ENCODE measurements at places on chromosomes 7 and 10.

DNA sequence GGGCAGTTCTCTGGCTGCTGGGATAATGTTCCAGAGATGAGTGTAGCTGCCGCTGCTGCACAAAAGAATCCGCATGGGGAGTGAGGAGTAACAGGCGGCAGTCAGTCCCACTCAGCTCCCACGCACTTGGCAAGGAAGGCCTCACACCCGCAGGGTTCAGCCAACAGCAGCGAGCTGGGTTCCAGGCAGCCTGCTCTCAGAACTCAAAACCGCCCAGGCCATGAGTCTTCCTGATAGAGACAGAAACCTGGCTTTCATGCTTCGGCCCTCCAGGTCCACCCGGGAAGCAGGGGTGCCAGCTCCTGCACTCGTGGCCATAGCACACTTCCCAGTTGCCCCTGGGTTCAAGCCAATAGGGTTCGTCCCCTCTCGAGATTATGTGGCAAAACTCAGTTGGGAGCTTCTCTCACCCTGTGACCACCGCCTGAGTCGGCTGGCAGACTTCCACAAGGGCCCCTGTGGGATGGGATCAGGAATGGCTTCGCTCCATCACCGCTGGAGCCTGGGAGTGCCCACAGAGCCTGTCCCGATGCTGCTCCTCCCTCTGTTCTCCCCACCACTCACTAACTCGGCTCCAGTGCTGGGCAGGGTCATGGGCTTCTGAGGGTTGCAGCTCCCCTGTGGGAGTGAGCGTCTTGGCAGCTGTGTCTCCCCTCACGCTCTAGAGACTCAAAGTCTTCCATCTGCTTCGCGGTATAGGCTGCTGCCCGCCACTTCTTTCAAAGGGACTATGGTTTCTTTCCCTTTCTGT, 20.6 kb downstream of the CLRN3 start:
- no peak for DNase-seq

DNA sequence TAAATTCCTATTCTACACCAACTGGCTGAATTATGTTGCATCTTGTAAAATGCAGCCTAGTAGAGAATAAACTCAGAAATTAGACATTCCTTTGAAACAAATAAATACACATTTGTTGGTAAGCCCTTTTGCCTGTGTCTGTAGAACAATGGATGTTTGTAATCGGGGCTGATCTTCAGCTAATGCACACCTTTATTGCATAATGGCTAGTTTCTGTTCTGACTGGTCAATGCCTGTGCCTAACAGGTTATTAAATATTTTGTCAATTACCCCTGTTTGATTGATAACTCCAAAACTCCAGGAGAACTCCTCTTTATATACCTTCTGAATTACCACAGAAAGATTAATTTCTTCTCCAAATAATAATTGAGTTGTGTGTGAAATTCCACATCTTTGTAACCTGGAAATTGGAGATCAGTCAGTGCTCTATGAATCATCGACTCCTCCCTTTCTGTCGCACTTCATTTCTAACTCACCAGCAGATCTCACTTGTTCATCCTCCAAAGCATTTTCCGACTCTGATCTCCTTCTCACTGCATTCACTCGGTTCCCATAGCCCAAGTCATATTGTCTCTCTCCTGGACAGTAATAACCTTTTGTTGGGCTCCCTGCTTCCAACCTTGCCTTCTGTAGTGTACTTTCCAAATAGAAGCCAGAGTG, 196.0 kb upstream of the FZD1 start:
- DNase-seq = no peak

- no peak for DNase-seq
These were observed 12.7 kb downstream of the LDB3 start for GRCh38 chr10:86681047-86681446.

DNA sequence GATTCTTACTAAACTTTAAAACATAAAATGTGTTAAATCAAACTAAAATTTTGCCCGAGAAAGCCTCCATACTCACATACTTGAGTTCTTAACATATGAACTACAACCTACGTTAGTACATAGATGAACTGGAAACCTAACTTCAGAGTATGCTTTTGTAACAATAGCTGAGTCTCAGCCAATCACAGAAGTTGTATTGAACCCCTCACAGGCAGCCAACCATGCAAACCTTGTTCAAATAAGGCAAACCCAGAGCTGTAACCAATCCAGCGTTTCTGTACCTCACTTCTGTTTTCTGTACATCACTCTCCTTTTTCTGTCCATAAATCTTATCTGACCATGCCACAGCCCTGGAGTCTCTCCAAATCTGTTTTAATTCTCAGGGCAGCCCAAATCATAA, 157.3 kb upstream of the COL1A2 start:
- DNase-seq = no peak

DNA sequence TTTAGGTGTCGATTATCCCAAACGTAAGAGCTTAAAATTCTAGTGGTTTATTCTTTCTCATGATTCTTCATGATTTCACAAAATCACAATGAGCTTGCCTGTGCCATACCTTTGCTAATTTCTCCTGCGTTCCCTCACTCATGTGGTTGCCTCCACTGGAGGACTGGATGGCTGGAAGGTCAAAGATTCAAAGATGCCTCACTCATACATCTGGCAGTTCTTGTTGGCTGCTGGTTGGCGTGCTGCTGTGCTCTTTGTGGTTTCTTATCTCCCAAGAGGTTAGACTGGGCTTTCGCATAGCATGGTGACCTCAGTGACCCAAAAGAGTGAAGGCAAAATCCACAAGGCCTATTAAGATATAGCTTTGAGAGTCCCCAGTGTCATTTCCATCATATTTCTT, 877.6 kb upstream of the AUTS2 start:
- DNase-seq = no peak

- no peak for DNase-seq
These were observed 53.5 kb downstream of the RAMP3 start for GRCh38 chr7:45211066-45211465.

DNA sequence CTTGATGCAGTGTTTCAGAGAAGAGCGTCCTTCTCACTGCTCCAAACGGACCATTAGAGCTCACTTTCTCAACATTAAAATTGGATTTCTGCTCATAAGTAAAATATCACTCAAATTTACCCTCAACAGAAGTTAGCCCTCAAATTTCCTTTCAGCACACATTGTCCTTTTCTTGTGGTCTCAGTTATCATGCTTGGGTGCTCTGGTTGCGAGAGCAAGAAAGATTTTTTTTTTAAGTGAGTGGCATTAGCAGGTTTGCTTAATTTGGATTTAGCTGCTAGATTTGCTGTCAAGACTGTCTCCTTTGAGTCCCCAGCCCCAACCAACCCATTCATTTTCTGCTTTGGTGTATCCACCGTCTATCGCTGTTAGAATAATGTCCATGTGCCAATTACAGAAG, 2.6 kb upstream of the CH25H start:
- no peak for DNase-seq

- no peak for DNase-seq
These were observed 453.1 kb upstream of the MKI67 start for GRCh38 chr10:128579280-128579865.

- DNase-seq = no peak
These were observed 13.7 kb downstream of the BPGM start for GRCh38 chr7:134660242-134660785.

DNA sequence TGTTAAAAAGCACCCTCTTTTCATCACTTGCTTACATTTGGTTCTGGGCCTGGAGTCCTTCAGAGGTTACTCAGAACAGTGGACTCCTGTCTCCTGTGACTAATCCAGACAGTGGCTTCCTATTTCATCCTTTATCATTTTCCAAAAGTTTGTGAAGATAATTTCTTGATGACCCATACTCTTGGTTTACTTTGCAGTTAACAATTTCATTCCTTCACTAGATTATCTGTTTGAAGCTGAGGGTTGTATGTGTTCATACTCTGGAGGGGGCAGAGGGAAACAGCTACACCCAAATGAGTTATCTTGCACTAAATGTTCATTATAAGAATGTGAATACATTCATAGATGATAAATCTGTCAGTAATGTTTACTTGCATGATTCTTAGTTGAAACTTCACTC, 124.7 kb downstream of the ZNF248 start:
- no peak for DNase-seq

GRCh38 chr10:74167443-74167842, 16.4 kb downstream of the ADK start:
- no peak for DNase-seq

DNA sequence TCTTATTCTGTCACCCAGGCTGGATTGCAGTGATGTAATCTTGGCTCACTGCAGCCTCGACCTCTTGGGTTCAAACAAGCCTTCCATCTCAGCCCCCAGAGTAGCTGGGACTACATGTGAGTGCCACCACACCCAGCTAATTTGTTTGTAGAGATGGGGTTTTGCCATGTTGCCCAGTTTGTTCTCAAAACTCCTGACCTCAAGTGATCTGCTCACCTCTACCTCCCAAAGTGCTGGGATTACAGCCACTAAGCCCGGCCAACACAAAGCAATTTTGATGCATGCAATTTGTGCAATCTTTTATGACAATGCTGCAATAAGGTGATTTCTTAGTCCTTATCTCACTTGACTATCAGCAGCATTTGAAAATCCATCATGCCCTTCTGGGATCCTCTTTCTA, 333.1 kb downstream of the FRMD4A start:
- no peak for DNase-seq

- no peak for DNase-seq
These were observed 44.5 kb downstream of the WDFY4 start for GRCh38 chr10:48729222-48729621.

DNA sequence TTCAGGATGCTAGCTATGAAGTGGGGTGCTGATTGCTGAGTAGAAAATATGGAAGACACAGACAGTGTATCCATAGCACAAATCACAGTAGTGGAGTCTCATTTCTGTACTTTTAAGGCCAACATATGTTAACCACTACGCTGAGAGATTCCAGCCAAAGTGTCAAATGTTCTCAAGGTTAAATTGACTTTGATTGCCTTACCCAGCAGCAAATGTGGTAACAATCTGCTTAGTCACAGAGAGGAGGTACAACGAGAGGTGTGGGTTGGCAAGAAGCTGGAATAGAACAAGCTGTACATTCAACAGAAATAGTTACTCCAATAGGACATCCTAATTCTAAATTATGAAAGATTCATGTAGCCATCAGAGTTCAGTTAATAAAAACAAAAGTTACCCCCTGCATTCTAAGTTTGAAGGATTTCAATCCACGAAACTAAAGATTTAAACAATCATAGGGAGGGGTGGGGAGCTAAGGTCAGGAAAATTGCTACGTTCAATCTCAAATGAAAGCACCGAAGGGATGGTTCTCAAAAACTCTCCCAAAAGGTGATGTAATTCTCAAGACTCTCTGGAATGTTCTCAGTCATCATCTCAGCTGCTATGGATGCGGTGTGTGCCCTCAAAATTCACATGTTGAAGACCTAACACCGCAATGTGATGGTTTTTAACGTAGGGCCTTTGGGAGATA, 137.0 kb downstream of the ETV1 start:
- DNase-seq = no peak

- DNase-seq = no peak
These were observed 57.7 kb upstream of the COMTD1 start for GRCh38 chr10:75293446-75293820.

DNA sequence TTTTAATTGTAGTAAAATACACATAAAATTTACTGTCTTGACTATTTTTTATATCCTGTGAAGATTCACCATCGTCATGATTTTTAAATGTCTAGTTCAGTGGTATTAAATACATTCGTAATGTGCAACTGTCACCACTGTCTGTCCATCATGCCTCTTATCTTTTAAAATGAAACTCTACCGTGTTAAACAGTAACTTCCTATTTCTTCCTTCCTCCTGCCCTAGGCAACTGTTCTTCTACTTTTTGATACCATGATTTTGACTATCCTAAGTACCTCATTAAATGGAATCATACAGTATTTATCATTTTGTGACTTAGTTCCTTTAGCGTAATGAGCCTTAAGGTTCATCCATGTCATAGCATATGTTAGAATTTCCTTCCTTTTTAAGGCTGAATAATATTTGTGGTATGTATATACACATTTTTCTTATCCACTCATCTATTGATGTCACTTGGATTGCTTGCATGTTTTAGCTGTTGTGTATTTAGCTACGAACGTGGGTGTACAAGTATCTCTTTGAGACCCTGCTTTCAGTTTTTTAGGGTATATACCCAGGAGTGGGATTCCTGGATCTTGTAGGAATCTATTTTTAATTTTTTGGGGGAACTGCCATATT, 13.5 kb downstream of the SLK start:
- no peak for DNase-seq

DNA sequence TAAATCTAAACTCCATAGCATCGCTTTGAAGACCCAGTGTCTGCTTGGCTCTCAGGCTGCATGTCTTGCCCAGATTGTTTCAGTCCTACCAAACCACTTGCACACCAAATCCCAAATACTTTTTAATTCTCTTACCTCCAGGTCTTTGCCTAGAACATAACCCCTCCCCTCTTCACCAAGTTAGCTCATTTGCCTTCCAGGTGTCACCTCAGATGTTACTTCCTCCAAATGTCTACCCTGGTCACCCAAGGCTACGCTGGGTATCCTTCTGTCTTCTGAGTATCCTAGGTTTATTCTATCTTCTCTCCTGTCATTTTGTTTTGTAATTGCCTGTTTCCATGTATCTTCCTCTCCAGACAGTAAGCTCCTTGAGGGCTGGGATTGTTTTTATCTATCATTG, 11.1 kb downstream of the SLC25A28 start:
- no peak for DNase-seq

DNA sequence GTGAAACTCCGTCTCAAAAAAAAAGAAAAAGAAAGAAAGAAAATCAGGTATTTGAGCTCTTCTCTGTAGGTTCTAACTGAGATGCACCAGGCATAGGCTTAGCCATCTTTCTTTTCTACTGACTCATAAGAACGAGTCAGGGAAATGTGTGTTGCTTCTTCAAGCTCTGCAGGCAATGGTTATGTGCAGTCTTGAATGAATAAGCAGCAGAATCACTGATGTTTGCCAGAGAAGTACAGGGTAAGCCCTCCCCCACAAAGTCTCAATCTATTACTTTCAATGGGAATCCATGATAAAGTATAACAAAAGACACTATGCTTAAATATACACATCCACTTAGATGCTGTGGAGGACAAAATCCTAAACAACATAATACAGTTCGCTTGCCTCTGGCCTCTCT, 239.2 kb downstream of the PARD3 start:
- DNase-seq = no peak

GRCh38 chr7:130632111-130632510, 36.4 kb downstream of the COPG2 start:
- no peak for DNase-seq

- DNase-seq = no peak
These were observed 239.0 kb downstream of the DIP2C start for GRCh38 chr10:450463-450862.

Data from T follicular helper cell (primary cell).